ENCODE measurements at places on chromosomes 1 and 21. TPM values are rescaled to one million over a fixed set of nuclear protein-coding genes. Genes with fewer than 3 reads are reported as not detected.

KCNK1 gene
- 14.6 TPM for total RNA-seq

RPL11 gene
- 1,158 TPM for total RNA-seq

PBX1 gene
- total RNA-seq: 719 TPM

FNDC10 gene
- total RNA-seq: 6.2 TPM

TTC39A gene
- total RNA-seq: 8.4 TPM

DNA sequence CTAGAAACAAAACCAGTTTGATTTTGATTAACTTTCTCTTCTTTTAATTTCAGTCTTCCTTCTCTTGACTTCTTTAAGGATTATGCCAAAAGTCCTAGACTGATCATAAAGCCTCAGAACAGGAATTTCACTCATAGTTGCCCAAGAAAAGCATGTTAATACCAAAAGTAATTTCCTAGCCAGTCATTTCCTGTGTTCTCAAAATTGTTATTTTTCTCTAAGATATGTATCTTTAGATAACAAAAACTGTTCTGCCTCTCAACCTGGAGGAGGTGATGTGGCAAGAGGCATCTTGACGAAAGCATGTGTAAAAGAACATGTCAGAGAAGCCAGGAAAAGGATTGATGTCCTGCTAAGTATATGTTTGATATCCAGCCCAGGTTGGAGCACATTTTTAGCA lies 78.0 kb upstream of the IPO9 start:
- DNase-seq: no peak
- H3K27me3 ChIP-seq: no peaks in the 10 kb centered on the region
- H3K36me3 ChIP-seq: peaks cover 1% of the 10 kb centered on the region
- no peak overlapping the region for H3K4me3 ChIP-seq

- H3K27me3 ChIP-seq: no peaks in the 10 kb centered on the region
- DNase-seq: no peak
- H3K27ac ChIP-seq: no peak overlapping the region
- H3K4me1 ChIP-seq: peaks cover 49% of the 10 kb centered on the region
Observed at GRCh38 chr1:58929671-58930325, 146.0 kb upstream of the JUN start.

DNA sequence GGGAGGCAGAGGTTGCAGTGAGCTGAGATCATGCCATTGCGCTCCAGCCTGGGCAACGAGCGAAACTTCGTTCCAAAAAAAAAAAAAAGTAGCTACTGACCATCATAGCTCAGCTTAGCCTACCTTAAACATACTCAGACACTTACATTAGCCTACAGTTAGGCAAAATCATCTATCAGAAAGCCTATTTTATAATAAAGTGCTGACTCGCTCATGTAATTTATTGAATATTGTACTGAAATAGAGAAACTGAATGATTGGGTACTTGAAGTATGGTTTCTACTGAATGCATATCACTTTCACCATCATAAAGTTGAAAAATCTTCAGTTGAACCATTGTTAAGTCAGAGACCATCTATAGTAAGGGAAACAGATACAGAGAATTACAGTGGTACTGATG lies 93.9 kb upstream of the BMP8A start:
- peak overlapping the region; percentile 99 for H3K27ac ChIP-seq
- DNase-seq: no peak
- H3K36me3 ChIP-seq: no peaks in the 10 kb centered on the region
- no peak overlapping the region for H3K4me3 ChIP-seq
- H3K4me1 ChIP-seq: peaks cover 67% of the 10 kb centered on the region

GRCh38 chr1:36109041-36109679 lies 15.9 kb downstream of the COL8A2 start:
- no peaks in the 10 kb centered on the region for H3K27me3 ChIP-seq
- no peak overlapping the region for H3K4me3 ChIP-seq
- peak overlapping the region; percentile 66 for H3K27ac ChIP-seq
- no peaks in the 10 kb centered on the region for H3K36me3 ChIP-seq
- DNase-seq: no peak

GRCh38 chr1:179881642-179882252 lies 338 bp upstream of the TOR1AIP1 start:
- peaks cover 36% of the 10 kb centered on the region for H3K4me1 ChIP-seq
- H3K27ac ChIP-seq: peak overlapping the region; percentile 100
- peak overlapping the region; percentile 91 for H3K4me3 ChIP-seq

DNA sequence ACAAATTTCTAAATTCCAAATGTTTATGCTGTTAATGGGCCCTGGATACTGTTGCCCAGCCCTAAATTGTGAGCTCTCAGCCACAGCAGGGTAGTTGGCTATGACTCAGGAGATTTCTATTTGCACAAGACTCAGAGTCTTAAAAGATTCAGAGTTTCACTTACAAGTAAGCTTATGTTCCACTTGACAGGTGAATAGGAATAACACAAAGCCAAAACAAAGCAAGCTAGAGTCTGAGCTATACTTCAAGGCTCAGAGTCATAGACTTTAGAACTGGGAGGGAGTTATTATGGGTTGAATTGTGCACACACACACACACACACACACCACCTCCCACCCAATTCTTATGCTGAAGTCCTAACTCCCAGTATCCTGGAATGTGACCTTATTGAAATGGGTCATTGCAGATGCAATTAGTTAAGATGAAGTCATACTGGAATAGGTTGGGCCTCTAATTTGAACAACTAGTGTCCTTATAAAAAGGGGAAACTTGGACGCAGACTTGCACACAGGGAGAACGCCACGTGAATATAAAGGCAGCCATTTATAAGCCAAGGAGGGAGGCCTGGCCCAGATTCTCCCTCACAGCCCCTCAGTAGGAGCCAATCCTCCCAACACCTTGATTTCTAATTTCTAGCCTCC lies 30.2 kb downstream of the PRDX6 start:
- H3K36me3 ChIP-seq: no peaks in the 10 kb centered on the region
- peak overlapping the region; percentile 41 for H3K27ac ChIP-seq
- no peaks in the 10 kb centered on the region for H3K27me3 ChIP-seq
- DNase-seq: no peak
- no peak overlapping the region for H3K4me3 ChIP-seq

DNA sequence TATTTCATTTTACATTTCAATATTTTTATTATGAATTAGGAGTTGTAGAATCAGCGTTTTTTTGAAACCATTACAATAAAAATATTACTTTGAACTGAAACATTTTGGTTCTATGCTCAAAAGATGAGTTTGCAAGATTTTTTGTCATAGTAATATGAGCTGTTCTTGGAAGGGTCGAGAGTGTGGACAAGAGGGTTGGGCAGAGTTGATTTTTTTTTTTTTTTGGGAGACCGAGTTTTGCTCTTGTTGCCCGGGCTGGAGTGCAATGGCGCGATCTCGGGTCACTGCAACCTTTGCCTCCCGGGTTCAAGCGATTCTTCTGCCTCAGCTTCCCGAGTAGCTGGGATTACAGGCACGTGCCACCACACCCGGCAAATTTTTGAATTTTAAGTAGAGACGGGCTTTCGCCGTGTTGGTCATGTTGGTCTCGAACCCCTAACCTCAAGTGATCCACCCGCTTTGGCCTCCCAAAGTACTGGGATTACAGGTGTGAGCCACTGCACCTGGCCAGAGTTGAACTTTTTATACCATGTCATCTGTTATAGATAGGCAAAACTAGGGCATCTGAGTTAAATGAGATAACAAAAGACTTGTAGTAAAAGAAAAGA lies 3.3 kb downstream of the CACYBP start:
- no peak for DNase-seq
- H3K36me3 ChIP-seq: peaks cover 4% of the 10 kb centered on the region
- no peak overlapping the region for H3K27ac ChIP-seq
- peaks cover 24% of the 10 kb centered on the region for H3K4me1 ChIP-seq
- H3K27me3 ChIP-seq: no peaks in the 10 kb centered on the region
- no peak overlapping the region for H3K4me3 ChIP-seq

DNA sequence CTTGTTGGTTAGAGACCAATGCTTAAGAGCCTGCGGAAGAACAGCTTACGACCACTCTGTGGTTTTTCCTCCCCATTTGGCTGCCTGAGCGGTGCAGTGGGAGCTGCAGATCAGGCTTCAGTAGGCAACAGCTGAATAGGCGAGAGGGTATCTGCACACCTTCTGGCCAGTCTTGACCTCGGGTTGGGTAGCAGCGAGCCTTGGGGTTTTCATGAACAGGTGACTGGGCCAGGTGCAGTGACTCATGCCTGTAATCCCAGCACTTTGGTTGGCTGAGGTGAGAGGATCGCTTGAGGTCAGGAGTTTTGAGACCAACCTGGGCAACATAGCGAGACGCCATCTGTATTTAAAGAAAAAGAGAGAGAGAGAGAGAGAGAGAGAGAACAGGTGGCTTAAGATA lies 41.0 kb downstream of the NENF start:
- H3K36me3 ChIP-seq: no peaks in the 10 kb centered on the region
- H3K4me3 ChIP-seq: no peak overlapping the region
- DNase-seq: no peak
- no peaks in the 10 kb centered on the region for H3K27me3 ChIP-seq
- no peak overlapping the region for H3K27ac ChIP-seq

GRCh38 chr1:228321895-228322294 lies 84.7 kb downstream of the TRIM11 start:
- no peaks in the 10 kb centered on the region for H3K4me1 ChIP-seq
- peak; percentile 29 for DNase-seq
- H3K27me3 ChIP-seq: no peaks in the 10 kb centered on the region
- peaks cover 37% of the 10 kb centered on the region for H3K36me3 ChIP-seq

- no peaks in the 10 kb centered on the region for H3K27me3 ChIP-seq
- no peak for DNase-seq
- H3K27ac ChIP-seq: peak overlapping the region; percentile 50
- H3K4me3 ChIP-seq: no peak overlapping the region
- peaks cover 13% of the 10 kb centered on the region for H3K36me3 ChIP-seq
- peaks cover 44% of the 10 kb centered on the region for H3K4me1 ChIP-seq
Observed at GRCh38 chr1:15952317-15953258, 23.3 kb downstream of the ZBTB17 start.

GRCh38 chr1:98221923-98222322 lies 301.1 kb upstream of the DPYD start:
- H3K36me3 ChIP-seq: no peaks in the 10 kb centered on the region
- H3K27me3 ChIP-seq: no peaks in the 10 kb centered on the region
- no peak overlapping the region for H3K27ac ChIP-seq
- H3K4me1 ChIP-seq: peaks cover 13% of the 10 kb centered on the region
- no peak for DNase-seq
- H3K4me3 ChIP-seq: no peak overlapping the region

- no peaks in the 10 kb centered on the region for H3K36me3 ChIP-seq
- no peaks in the 10 kb centered on the region for H3K4me1 ChIP-seq
- no peak for DNase-seq
- peaks cover 15% of the 10 kb centered on the region for H3K27me3 ChIP-seq
- no peak overlapping the region for H3K27ac ChIP-seq
Observed at GRCh38 chr1:39508857-39509305, 17.4 kb downstream of the BMP8A start.

DNA sequence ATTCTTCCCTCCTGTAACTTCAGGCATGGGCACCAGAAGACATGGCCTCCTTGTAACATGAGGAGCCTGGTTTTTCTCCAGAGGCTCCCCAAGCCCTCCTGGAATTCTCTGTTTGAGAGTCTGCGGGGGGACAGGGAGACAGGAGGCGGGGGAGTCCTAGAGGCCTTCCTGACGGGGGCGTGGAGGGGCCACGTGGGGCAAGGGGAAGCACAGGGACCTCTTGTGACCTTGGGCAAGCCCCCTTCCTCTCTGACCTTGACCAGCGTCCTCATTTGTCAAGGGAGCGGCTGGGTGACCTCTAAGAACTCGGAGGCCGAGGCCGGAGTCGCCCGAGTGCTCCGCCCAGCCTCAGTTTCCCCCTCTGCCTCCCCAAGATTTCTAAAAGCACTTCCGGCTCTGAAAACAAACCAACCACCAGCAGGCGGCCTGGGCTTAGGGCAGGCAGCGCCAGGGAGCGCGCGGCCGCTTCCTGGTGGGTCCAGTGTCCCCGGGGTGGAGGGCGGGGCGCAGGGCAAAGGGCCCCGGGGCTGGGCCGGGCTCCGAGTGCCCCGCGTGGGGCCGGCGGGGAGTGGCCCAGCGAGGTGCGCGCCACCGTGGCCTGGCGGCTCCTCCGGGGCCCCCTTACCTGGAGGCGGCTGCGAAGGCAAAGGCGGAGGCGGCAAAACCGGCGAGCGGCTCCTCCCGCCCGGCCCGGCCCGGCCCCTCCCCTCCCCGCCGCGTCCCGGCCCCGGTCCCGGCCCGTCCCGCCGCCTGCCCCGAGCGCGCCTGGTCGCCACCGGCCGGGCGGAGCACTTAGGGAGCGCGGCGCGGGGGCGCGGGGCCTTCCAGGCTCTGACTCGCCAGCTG lies at the start of gene TMCO4:
Gene TMCO4, minus strand, starts transcription at position 687 of the 846 bp plus-strand sequence. CDS start 19,158 bp downstream, outside the sequence.
- peak within 1 kb of the TSS; percentile 68 for H3K4me3 ChIP-seq
- peak within 1 kb of the TSS; percentile 74 for H3K27ac ChIP-seq
- H3K27me3 ChIP-seq: peaks cover 4% of the 10 kb centered on the region
- DNase-seq: no peak
- H3K36me3 ChIP-seq: peaks cover 3% of the 10 kb centered on the region

DNA sequence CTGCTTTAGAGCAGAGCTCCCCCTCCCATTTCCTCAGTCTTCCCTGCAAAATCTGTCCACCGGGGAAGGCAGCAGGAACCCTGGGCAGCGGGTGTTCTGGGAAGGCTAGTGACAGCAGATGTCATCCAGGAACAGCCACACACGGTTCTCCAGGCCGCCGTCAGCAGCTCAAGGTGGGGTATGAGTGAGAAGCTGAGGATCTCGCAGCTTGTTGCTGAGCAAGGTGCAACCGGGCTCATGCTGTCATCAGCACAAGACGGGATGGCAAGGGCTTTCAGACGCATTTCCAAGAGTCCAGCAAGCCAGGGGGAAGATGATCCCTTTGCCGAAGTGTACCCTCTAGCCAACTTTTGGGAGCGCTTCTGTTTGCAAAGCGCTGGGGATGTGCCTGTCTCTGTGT lies 23.0 kb upstream of the SPSB1 start:
- H3K27me3 ChIP-seq: no peaks in the 10 kb centered on the region
- peaks cover 6% of the 10 kb centered on the region for H3K36me3 ChIP-seq
- no peak overlapping the region for H3K27ac ChIP-seq
- peaks cover 13% of the 10 kb centered on the region for H3K4me1 ChIP-seq
- no peak for DNase-seq

DNA sequence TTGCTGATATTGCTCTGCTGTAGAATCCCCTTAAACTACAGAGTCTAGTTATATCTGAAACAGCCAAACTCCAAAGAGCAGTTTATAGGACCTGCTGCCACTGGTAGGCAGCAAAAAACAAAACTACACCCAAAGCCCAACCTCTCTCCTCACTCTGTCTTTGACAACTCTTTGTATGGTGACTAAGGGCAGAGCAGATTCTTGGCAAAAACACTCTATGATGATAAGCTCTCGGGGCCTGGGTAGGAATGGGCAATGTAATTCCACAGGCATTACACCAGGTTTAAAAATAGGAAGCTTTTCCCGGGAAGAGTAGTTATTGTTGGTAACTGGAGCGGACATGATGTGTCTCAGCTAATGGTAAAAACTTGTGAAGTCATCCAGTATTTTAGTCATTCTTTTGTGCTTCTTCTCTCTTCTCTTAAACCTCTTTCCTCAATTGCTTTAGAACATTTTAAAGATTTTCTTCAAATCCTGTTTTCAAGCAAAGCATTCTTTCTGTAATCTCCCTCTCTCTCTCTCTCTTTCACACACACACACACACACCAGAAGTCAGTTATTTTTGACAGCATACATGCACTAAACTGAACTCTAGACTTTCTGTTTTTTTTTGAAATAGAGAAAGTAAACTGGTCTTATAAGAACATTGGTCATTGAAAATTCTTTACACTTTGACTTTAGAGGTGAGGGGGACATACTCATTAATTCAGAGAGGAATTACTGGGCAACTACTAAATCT lies 193.5 kb downstream of the PAPPA2 start:
- no peak overlapping the region for H3K4me3 ChIP-seq
- H3K27ac ChIP-seq: no peak overlapping the region
- no peaks in the 10 kb centered on the region for H3K27me3 ChIP-seq
- no peak for DNase-seq
- H3K36me3 ChIP-seq: no peaks in the 10 kb centered on the region
- peaks cover 2% of the 10 kb centered on the region for H3K4me1 ChIP-seq

All from mesothelial cell of epicardium (in vitro differentiated cells).